ENCODE measurements at places on chromosomes 1 and 21.

DNA sequence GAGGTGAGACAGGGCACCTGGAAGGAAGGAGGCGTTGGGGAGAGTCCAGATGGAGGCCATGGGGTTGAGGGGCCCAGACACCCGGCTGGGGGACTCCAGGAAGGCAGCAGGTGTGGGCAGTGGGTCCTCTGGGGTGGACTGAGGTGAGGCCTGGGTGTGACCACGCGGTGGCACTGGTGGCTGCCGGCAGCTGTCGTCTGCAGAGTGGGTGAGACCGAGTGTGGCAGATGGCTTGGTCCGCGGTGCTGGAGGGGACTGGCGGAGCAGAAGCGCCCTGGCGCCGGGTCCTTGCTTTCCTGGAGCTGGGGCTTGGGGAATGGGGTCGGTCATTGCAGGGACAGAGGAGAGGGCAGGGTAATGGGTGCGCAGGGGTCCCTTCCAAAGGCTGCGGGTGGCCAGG lies 12.5 kb downstream of the AGRN start:
- no peak for DNase-seq

DNA sequence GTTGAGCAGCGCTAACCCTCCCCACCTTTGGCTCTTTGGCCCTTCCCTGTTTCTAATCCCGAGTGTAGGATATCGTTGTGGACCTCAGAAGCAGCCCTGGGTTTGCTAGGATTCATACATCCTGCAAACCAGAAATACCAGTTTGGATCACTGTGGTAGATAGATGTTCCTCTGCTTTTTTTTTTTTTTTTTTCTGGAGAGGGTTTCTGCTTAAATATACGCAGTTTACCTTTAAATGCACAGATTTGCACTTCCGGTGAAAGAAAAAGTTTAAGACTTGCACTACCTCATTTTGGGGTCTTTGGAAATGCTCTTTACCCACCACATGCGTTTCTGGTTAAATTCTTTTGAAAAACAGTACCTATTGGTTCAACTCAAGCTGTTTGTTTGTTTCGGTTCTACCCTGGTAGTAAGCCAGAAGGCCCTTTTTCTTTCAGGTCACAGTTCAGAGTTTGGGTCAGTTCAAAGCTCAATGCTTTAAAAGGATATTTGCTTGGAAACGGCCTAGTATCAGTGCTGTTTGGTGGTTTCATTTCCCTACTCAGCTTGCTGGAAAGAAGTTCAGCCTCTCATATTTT lies 908 bp downstream of the DDI2 start:
- no peak for DNase-seq

DNA sequence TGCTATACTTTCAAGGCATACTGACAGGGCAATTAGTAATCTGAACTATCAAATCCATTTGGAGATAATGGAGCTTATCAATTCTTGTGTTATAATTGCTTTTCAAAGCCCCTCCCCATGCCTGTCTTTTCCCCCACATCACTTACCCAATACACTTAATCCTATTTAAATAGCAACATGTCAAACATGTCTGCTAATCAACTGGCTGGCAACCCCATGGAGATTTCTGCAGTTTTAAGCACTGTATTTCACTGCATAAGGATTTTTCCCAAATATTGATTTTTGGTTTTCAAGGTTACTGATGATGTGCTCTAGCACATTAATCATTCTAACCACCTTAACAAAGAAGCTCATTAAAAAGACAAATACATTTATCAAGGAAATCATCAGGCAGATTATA lies 800.3 kb downstream of the PLA2G4A start:
- no peak for DNase-seq

DNA sequence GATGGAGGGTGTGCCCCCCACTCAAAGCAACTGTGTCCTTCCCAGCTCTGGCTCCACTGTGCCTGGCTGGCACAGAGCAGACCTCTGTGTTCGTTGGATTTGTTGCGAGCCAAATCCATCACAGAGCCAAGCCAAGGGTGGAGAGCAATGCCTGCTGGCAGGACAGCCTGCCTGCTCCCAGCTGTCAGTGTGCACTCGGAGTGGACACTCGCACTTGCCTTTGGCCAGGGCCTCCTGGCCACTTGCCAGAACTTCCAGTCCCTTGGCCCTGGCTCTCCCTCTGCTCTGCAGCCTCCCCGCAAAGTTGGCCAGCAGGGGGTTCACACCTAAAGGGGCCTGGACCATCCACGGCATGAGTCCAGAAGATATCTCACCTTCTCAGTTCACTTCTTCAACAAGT lies 16.4 kb downstream of the HEYL start:
- DNase-seq: no peak

- DNase-seq: no peak
Observed at GRCh38 chr21:41983229-41983628, 26.9 kb downstream of the ZBTB21 start.

- no peak for DNase-seq
Observed at GRCh38 chr1:55298167-55298894, 83.2 kb upstream of the USP24 start.

GRCh38 chr1:213094446-213094845 lies 43.4 kb downstream of the RPS6KC1 start:
- no peak for DNase-seq

DNA sequence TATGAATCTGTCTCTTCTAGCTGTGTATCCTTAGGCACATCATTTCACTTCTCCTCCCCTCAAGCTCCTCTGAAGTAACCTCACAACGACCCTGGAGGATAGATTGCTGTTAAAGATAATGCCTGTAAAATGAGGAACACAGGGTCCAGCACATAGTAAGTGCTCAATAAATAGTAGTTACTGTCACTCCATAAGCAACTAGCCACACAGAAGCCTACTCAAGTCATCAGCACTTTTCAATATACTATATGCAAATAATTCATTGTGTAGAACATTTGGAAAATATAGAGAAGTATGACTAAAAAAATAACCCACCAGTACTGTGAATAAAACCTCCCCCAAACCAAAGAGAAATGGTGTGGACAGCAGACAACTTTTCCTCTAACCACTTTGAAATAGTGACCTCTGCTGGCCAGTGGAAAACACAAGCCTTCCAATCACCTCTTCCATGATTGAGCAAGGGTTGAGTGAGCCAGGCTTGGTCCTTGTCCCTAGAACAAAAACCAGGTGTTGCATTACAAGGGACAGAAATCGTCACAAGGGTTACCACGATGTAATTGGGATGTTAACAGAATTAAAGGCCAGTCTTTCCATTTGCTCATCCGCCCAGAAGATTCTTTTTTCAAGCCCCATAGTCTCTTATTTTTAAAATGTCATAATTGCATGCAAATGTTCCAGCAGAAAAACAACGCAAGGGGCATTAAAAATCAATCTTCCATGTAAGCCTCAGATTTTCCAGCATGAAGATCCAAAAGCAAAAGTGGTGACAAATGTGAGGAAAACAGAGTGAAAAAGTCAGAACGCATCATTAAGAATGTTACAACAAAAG lies 15.7 kb upstream of the GLIS1 start:
- DNase-seq: peak; percentile 67

DNA sequence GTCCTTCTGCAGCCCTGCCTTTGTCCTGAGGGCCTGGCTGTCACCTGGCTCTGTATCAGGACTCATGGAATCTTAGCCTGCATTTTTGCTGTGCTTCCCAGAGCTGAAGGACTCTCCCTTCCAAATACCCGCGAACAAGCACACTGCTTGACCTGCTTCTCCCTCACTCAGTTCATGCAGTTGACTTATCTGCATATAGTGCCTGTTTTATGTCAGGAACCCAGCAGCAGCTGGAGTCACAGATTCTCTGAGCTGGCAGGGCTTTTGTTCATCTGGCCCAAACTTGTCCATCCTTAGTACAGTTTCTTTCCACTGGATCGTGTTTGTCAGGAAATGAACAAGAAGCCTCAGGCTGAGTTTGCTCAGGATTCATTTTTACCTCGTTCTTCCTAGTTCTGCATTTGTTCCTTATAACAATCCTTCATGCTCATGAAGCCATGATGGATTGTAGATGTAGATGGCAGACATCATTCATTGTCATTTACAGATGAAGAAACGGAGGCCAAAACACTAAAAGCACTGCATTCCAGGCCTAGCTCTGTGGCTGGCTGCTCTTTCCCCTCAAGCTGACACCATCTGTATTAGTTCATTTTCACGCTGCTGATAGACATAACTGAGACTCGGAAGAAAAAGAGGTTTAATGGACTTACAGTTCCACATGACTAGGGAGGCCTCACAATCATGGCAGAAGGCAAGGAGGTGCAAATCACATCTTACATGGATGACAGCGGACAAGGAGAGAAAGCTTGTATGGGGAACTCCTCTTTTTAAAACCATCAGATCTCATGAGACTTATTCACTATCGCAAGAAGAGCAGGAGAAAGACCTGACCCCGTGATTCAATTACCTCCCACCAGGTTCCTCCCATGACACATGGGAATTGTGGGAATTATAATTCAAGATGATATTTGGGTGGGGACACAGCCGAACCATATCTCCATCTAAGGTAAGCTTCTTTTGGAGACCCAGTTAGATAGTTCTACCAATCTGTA lies 150.9 kb downstream of the HIVEP3 start:
- DNase-seq: no peak

DNA sequence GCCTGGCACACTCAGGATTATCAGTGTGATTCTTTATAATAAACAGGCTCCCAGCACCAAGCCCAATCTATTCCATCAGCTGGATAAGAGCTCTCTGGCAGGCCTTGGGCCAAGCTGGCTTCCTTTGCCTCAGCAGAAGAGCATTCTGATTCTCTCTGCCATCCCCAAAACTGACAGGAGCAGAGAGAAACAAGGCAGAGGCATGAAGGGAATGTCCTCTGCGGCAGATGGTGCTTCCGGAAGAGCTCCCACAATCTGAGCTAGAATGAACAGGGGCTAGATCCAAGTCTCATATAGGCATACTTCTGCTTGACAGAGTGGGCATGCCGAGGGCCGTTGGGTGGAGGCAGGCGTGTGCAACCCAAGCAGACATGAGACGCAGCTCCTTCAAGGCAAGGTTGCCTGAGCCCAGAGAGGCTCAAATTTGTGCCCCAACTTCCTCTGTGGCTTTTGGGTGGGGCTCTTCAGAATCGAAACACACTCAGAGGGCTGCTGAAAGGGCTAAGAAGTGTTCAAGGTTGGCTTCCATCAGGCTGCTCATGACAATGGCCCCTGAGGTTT lies 4.0 kb downstream of the CAPN2 start:
- DNase-seq: no peak

GRCh38 chr1:99396389-99396788 lies 132.1 kb downstream of the PLPPR4 start:
- no peak for DNase-seq

DNA sequence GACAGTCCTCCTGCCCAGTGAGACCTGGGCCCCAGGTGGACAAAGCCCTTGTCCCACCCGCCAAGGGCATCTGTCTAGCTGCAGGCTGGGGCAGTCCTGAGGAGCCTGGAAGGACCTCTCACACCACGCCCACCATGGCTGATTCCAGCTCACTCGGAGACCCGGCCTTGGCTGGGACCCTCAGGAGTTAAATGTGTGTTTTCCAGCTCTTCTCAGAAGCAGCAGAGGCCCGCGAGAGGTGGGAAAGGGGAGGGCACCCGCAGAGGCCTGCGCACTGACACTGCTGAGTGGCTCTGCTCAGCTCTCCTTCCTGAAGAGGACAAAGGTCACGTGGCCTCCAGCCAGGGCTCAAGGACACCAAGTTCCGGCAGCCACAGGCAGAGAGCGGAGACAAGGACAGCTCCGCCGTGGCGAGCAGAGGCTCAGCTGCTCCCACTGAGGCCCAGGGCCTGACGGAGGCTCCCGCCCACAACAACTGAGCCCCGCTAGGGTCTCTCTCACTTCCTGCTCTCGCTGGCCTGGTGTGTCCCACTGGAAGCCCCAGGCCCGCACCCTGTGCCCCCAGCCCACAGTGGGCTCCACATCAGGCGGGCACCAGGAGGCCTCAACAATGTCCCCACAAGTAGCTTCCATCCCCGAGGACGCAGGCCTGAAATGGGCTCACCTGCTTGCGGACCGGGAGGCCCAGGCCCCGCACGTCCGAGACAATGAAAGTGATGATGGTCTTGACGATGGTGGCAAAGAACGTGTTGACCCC lies 16.9 kb downstream of the SLC19A1 start:
- no peak for DNase-seq

DNA sequence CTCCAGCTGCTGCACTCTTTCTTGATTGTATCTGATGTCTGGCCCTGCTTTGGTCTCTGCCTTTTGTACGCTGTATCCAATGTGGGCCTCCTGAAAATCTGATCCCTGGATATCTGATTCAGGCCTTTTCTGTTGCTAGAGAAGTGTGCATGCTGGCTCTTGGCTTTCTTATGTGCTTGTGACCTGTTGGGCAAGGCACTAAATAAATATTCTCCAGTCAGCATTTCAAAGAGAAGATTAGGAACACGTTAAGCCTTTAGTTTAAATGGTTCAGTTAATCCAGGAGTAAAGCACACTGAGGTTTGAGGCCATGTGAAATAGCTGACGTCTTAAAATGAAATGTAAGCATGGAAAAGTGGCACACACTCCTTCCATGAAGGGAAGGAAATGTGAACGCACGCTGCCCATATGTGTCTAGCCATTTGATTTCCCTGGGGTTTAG lies 9.3 kb upstream of the F3 start:
- no peak for DNase-seq

DNA sequence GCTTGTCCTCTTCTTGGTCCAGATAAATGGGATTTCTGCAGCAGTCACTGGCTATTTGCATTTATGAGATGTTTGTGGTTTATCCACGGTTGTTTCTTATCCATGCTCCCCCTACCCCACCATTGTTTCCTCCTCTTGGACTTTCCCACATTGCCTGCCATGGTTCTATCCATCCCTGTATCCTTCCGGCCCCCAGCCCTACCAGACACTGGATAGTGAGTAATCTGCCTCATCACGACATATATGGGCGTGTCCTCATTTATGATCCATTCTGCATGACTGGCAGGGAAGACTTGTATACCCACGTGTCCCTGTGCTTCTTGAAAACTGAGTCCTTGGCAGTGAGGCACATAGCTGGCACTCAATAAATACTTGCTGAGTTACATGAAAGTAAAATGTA lies 40.1 kb downstream of the CACNA1S start:
- DNase-seq: peak; percentile 39

GRCh38 chr1:13593511-13594131 lies 10.0 kb downstream of the PDPN start:
- no peak for DNase-seq

- DNase-seq: no peak
Observed at GRCh38 chr21:37165586-37165985, 92.5 kb downstream of the TTC3 start.

- DNase-seq: no peak
Observed at GRCh38 chr1:42951588-42951987, 7.1 kb downstream of the SLC2A1 start.

DNA sequence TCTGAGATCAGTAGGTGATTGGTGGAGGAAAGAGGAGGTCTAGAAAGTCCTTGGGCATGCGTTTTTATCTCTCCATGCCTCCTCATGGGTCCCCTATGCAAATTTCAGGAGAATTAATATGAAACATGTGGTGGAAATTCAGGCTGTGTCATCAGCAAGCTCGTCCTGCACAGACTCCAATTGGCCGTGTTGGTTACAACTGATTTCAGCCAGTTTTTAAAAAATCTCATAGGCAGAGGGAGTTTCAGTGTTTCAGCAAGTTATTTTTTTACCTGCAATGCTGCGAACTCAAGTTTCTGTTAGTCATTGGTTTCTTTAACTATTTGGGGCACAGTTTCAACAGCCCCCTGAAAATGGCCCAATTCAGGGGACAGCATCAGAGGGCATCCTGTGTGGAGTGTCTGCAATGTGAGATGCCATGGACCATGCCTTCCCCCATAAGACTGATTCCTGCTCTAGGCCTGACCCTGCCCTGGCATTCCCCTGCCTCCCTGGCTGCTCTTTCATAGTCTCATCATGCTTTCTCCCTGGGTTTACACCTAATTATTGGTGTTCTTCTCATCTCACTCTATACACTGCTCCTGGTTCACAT lies 59.9 kb downstream of the C1orf198 start:
- DNase-seq: no peak

- no peak for DNase-seq
Observed at GRCh38 chr1:225768662-225769426, 8.8 kb upstream of the SRP9 start.

- no peak for DNase-seq
Observed at GRCh38 chr1:201157949-201158348, 3.7 kb upstream of the TMEM9 start.
